ENCODE measurements at places on chromosomes 7 and 10.

- no peak for DNase-seq
Measured at GRCh38 chr7:32299133-32299702, 191.0 kb downstream of the LSM5 start.

GRCh38 chr7:44678101-44678470 is 70.6 kb upstream of the ZMIZ2 start:
- no peak for DNase-seq

GRCh38 chr10:43890124-43890523 is 241.4 kb upstream of the ZNF32 start:
- no peak for DNase-seq

DNA sequence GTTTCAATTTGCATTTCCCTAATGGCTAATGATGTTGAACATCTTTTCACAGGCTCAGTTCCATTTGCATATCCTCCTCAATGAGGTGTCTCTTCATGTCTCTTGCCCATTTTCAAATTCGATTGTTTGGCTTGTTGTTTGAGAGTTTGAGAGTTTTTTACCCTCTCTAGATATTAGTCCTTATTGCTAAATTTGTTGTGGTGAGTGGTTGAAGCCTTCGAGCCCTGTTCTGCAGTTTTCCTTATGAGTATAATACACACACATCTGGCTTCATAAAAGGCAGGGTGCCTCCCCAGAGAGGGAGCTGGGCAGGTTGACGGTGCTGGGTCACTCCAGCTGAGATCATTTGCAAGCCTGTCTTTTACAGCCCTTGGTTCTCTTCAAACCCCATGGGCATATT is 65.1 kb downstream of the RGS10 start:
- no peak for DNase-seq

DNA sequence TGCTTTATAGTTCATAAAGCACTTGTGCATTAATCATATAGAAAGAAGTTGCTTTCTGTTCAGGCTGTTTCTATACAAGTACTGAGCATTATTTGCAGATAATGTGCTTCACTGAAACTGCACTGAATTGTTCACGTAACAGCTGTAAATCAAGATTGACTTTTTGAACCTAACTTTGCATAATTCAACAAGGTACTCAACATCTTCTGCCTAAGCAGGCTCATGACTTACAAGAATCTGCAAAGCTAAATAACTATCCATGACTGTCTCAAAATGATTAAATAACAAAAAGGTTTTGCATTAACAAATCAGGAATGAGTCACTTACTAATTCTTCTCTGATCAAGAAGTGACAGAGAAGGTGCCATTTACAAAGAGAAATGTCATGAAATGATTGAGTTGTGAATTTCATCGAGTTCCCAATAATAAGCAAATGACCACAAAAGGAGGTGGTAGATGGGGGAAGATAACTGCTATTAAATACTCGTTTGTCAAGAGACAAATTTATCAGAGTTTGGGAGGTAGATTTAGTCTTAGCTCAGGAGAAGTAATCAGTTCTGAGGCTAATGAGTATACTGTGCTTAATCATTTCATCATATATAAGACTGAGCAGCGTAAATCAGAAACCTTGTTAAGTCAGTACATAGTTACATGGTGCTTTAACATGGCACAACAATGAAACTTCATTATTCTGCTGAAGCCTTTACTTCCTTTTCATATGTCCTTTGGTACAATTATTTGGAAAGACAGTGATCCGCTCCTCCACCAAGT is 161.3 kb upstream of the LRRN3 start:
- DNase-seq, result no peak

DNA sequence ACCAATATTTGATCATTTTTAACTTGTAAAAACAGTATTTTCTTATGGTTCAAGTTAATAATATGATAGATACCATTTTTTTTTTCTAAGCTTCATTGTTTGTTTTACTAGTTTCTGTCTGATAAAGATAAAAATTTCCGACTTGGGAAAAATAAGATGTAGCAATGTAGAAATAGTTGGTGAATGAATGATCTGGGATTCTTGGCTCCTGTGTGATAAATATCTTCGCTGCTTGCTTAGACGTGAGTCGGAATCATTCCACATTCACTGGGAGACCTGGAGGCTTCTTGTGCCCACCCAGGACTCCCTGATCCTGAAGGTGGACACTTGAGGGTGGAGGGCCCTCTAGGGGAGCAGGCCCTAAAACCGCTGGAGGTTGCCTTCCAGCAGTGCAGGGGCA is 47.9 kb downstream of the EXOC4 start:
- no peak for DNase-seq
